ENCODE measurements at places on chromosomes 2 and 18.

DNA sequence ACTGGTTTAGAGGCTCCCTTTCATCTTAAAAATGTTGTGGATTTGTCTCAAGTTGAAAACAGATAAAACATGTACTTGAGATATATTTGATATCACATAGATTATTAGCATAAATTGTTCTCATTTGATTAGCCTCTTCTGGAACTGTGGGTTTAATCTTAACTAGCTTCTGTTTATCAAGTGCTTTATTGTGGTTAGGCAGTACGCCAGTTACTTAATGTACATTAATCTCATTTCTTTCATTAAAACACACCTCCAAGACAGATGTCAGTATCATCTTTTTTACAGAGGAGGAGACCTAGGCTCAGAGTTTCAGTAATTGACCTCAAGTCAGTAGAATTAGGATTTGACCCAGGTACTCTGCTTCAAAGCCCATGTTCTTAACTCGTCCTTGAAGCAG, 21.8 kb downstream of the SFTPB start:
- DNase-seq, result no peak

DNA sequence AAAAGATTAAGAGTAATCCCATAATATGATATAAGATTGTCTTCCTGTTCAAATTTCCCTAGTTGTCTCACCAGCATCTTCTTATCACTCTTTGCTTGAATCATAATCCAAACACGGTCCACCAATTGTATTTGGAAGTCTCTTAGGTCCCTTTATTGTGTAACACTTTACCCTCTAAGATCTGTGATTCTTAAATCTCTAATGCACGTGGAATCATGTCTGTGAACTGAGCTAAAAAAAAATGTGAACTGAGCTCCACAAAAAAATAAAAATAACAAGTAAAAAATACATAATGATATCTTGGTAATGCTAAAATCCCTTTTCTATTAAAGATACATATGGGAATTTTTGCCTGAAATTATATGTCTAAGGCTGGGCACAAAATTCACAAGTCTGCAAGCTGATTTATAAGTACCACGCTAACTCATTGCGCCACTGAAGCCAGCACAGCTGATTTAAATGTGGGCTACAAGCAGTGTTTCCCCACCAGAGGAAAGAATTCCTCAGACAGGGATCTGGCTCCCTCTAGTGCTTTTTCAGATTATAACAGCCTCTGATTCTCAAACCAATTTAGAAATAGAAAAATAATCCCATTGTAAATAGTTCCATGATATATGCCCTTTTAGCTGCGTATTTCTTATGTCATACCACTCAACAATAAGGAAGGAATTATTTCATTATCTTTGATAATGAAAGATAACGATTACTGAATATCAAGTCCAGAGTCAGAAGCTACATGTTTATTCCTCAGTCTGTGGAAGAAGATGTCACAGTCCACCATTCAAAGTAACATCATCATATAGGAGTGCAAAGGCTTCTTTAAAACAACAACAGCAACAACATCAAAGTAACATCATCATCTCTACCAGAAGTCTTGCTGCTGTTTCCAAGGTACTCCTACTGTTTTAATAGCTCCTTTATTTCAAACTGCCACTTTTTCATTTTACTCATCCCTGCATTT, 22.9 kb downstream of the RBM43 start:
- DNase-seq, result peak; percentile 77

GRCh38 chr18:79736230-79736629, 56.6 kb downstream of the CTDP1 start:
- DNase-seq, result no peak

GRCh38 chr2:13558368-13558767, 841.6 kb downstream of the TRIB2 start:
- DNase-seq, result no peak

DNA sequence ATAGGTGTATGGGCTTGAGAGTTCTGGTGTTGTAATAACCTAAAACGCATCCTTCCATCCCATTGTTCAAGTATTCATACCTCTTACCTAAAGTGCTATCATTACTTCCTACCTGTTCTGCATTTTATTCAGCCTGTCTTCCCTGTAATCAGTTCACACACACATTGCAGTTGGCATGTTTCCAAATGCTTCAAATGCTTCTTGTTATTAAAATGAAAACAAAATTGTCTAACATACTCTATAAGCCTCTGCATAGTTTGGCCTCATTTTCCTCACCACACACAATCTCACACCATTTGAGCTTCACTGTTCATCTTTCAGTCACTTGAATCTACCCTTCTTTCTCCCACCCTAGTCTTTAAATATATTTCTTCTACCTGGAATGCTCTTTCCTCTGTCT, 1178.2 kb upstream of the NRXN1 start:
- no peak for DNase-seq

- peak; percentile 86 for DNase-seq
Observed at GRCh38 chr18:11850821-11851145, 430 bp upstream of the CHMP1B start.

- DNase-seq, result no peak
Observed at GRCh38 chr2:10566018-10566417, 117.9 kb upstream of the ODC1 start.

GRCh38 chr2:191366199-191366598, 121.0 kb downstream of the MYO1B start:
- no peak for DNase-seq

DNA sequence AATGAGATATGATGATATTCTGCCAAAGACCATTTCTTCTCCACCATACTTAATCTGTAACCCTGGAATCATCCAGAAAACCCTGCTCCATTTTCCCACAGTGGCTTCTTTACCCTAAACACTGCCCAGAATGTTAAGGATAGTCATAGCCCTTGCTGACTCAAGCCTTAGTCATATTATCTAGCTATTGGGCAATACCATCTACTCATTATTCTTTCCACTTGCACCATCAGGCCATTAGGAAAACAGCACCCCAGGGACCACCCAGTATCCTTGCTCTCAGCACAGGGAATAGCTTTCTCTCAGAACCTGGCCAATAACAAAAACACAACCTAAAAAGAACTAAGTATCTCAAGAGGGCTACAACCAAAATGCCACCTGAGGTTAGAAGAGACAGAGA, 445.7 kb upstream of the SLC14A2 start:
- DNase-seq, result no peak

DNA sequence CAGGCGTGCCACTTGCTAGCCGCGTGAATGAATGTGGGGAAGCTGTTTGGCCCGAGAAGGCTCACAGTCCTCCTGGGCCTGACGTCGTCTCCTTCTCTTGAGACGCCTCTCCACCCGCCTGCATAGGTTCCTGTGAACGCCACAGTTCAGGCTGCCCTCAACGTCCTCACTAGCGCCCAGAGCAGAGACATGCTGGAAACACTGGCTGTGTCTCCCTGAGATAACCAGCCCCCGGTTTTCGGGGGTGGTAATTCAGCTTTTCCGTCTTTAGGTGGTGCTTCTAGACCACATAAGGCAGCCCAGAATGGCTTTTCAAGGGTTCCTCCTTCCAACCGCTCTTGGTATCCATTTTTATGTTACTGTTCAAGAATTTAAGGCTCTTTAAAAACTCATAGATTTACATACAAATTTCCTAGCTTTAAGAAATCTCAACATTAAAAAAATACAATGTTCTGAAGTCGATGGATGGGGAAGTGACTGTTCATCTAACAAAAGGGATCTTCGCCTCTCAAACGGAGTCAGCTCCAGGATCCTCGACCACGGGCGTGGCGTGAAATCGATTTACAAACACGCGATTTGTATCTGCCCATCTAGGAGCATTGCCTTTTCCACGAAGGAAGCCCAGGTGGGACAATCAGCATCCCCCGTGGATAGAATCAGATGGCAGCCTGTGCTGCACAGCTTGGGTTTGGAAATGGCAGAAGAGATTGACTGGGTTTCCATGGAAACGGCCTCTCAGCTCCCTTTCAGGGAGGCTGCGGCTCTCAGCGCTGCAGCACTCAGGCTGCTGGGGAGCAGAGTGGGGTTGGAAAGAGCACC, 110.6 kb upstream of the PXDN start:
- DNase-seq, result peak; percentile 17

DNA sequence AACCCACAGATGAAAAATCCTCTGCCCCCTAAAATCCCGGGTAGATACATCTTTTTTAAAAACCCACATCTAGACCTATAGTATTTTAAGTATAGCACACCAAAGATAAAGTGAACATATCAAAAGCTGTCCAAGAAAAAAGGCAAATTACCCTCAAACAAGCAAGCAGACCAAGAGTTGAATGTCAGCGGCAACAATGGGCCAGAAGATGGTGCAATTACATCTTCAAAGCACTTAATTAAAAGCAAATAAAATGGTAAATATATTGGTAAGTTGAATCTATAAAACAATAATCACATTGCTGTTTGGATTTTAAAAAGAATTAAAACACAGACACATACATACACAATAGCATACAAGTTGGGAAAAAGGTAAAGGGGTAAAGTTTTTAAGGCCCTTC, 98.5 kb downstream of the MYOM1 start:
- peak; percentile 11 for DNase-seq

DNA sequence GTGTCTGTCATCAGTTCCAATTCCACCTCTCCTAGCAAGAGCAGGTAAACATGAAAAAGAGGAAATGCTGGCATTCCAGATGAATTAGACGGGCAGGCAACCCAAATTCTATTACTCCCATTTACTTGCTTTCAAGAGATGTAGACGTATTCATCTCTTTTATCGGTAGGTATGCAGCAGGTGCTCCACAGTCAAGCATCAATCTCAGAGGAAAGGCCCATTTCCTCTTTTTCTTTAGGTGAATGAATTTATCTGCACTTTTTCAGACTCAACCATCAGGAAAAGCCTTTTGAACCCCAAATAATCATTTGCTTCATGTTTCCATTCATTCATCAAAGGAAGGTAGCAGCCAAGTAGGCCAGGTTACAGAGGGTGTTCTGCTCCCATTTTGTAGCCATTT, 27.9 kb downstream of the DPYSL5 start:
- no peak for DNase-seq

- DNase-seq, result no peak
Observed at GRCh38 chr2:220962556-220962955, 609.5 kb downstream of the EPHA4 start.

GRCh38 chr2:7077660-7078267, 160.6 kb downstream of the RNF144A start:
- no peak for DNase-seq

DNA sequence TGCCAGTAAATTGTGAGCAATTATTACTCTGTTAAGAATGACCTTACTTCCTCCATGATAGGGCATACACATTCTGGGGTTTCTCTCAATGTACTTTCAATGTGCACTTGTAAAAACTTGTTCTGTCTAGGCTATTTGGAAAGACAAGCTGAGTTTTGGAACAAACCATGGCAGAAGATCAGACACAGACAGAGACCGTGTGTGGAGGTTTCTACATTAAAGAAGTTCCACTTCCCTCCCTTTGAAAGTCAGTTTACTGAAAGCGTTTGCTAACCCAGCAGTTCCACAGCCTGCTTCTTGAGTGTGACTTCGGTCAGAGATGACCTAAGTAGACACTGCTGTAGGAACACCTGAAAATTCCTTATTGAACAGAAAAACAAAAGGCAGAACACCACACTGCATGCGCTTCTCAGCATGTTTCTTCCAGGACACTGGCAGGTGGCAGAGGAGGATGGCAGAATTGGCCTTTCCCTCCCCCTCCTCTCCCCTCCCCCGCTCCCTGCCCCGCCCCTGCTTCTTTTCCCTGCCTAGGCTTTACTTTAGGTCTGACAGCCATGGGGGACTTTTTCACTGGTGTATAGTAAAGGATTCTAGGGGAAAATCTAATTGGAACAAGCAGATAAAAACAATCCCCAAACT, 109.8 kb downstream of the NOL10 start:
- DNase-seq, result no peak

DNA sequence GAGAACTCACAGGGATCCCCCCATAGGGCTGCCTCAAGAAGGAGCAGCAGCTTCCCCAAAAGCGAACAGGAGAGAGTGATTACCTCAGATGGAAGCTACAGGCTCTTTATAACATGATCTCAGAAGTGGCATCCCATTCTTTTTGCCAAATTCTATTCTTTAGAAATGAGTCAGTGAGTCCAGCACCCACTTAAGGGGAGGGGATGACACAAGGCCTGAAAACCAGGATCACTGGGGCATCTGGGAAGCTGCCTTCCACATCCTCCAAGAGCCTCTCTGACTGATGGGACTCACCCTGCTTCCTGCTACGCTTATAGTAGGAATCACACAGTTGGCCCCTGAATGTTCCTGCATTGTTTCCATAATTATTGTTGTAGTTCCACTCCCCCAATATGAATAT, 96.5 kb downstream of the MAPK4 start:
- DNase-seq, result no peak

DNA sequence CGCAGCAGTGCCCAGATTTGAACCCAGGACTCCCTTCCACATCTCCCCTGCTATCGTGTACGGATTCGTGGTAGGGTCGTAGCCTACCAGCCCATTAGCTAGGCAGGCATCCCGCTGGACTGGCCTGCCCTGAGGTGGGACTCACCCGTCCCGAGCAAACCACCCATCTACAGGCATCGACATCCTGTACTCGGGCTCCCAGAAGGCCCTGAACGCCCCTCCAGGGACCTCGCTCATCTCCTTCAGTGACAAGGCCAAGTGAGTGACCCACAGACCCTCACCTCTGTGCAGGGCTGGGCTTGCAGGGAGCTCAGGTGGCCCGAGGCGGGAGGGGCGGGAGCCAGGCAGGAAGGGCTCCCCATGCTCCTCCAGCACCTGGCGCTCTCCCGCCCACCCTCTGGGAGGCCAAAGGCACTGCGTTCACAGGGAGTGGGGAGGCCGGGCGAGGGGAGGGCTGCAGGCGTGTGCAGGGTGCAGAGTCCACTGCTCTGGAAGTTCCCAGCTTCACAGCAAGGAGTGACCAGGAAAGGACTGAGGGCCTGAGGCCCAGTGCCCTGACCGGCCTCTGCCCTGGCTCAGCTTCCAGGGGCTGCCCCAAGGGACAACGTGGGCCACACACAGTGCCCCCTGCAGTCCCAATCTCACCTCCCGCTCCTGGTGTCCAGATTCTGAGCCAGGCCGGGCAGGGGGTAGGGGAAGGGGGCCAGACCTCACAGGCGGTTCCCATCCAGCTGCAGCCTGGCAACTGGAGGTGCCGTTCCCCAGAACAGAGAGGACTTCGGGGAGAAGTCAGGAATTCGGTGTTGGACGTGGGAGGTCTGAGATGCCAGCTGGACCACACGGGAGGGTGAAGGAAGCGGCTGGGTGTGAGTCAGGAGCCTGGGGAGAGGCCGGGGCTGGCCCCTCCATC, 5.4 kb downstream of the AGXT start:
- no peak for DNase-seq

DNA sequence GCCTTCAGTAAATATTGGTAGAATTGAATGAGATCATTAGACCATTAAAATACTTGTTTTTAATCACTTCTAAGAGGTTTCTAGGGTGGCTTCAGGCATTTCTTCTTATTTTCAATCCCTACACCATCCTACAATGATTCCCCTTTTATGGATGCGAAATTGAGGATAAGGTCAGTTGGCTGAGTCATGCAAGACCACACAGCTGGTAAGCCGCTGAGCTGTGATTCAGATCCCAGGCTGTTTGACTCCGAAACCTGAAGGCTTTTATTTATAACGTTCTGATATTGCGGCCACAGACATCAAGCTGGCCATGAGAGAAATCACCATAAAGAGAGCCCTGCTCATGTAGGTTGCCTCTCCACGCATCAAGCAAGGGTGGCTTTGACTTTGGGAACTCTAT, 133.4 kb downstream of the VAPA start:
- no peak for DNase-seq
